Mesenteric fat pad (tissue), 1 donor: ENCODE measurements at places on chromosomes 12 and 14. TPM values are rescaled to one million over a fixed set of nuclear protein-coding genes. Genes with fewer than 3 reads are reported as not detected.
A peak's percentile ranks its signal among the peaks of the same experiment; 100 is the strongest.

DNA sequence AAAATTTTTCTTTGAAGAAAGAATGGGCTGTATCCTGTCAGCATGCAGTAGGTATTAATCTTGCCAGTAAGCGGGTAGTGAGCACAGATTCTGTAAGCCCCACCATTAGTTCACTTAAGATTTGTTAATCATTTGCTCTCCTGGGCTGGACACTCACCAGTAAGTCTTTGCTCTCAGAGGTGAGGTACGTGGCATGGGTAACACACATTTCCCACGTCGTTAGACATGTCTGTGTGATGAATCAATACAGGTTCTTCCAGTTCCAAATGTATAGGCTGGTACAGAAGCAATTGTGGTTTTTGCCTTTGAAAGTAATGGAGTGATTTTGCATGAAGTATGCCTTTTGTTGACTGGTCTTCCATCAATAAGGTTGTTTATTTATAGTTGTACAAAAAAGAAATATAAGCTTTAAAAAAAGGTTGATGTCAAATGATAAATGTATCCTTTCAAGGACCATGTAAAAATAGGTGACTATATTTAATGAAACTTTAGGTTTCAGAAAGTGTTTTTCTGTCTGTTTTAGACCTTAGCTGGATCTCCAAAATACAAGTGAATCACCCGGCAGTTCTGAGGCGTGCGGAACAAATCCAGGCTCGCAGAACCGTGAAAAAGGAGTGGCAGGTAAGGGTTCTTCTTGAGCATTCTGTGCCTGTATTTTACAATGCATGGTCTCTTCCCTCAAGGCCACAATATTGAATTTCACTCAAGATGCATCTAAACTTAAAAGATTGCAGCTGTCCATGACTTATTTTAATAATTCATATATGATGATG, 45.5 kb downstream of the DERA start:
- no peak for DNase-seq

The ZFHX2 gene
- 3.1 TPM for total RNA-seq

The TRIM9 gene
- 1.3 TPM for total RNA-seq

GRCh38 chr12:77940011-77940423, 109.3 kb downstream of the NAV3 start:
- no peak for DNase-seq

DNA sequence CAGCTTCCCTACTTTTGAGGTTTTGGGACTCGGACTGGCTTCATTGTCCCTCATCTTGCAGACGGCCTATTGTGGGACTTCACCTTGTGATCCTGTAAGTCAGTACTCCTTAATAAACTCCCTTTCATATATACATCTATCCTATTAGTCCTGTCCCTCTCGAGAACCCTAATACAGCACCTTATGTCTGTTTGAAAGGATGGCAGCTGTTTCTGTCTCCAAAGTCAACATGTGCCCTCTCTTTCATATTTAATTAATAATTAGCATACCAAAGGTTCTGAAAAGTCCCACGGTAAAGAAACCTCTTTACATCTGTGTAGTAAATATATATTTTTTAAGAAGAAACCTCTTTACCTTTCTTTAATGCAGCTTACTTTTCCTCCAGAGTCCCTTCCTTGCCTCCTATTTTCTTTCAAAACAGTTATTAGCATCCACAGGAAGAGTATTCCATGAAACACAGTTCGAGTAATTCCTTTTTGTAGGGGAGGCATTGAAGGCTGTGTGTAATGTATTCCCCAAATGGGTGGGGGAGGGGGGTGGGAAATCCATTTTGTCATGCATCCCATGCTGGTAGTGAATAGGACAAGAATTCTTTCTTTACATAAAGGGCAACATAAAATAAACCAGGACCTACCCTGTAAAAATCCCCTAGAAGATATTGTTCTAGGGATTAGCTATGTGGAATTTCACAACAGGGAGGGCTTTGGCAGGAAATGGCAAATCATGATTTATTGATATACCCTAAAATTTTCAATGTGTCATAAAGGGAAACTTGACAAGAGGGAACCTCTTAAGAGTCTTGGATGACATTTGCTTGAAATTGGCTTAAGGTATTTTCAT, 241.5 kb downstream of the SUDS3 start:
- DNase-seq, result no peak

- DNase-seq, result no peak
Observed at GRCh38 chr12:115191342-115191741, 507.4 kb upstream of the TBX3 start.

DNA sequence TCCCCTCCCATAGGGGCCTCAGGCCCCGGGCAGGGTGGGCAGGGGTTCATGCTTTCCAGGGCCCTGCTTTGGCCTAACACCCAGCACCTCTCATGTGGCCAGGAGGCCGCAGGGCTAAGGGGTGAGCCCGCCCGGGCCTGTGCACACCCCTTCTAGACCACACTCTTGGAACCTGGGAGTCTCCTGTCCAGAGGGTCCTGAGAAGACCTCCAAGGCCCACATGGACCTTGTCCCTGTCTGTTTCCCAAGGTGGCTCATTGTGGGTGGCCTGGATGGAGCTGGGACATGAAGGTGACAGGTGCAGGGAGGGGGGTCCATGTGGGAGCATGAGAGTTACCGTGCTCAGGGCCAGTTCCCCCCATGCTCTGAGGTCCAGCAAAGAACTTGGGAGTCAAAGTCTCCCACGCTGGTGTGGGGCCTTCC, 11.6 kb downstream of the DLK1 start:
- peak; percentile 81 for DNase-seq

DNA sequence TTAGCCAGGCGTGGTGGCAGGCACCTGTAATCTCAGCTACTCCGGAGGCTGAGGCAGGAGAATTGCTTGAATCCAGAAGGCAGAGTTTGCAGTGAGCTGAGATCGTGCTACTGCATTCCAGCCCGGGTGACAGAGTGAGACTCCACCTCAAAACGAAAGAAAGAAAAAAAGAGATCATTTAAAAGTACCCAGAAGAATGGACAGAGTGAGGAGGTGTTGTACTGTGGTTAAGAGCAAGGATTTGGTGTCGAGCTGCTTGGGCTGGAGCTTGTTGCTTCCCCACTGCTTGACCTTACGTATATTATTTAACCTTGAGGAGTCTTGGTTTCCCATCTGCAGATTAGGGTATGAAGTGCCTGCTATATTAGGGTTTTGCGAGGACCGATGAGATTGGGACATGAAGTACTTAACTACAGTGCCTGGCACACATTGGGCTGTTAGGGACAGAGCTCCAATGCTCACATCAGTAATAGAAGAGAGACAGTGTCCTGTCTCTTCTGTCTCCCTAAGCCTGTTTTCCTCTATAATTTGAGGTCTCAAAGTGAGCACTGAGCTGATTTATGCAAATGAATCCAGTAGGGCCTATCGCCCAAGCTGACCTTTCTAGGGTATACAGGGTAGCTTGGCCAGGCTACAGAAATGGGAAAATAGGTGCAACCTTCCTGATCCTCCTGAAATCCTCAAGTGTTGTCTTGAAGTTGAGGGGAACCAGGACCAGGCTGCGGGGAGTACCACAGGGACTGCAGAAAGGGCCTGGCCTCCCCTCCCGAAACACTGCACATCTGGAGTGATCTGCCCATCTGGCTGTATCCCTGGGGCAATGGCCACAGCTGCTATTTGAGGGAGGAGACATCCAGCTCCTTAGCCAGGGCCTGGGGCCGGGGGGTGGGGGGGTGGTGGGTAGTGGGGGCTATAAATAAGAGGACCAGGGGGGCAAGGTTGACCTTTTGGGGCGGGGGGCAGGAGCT, 8.6 kb upstream of the HDAC7 start:
- no peak for DNase-seq

The OTX2 gene
- not detected for total RNA-seq

- DNase-seq, result no peak
Observed at GRCh38 chr12:68450947-68451260, 118.7 kb upstream of the MDM1 start.

The PTGER2 gene
- 10.9 TPM for total RNA-seq

The TTC7B gene
- total RNA-seq, result 92.3 TPM

- no peak for DNase-seq
Observed at GRCh38 chr14:80135305-80136088, 75.8 kb downstream of the DIO2 start.

The IFNG-AS1 gene
- total RNA-seq, result not detected

- no peak for DNase-seq
Observed at GRCh38 chr12:120230326-120230973, 29.5 kb upstream of the RPLP0 start.

GRCh38 chr14:93276031-93276716, 56.7 kb downstream of the BTBD7 start:
- no peak for DNase-seq

- DNase-seq, result no peak
Observed at GRCh38 chr12:53712059-53712643, 15.1 kb downstream of the CALCOCO1 start.

DNA sequence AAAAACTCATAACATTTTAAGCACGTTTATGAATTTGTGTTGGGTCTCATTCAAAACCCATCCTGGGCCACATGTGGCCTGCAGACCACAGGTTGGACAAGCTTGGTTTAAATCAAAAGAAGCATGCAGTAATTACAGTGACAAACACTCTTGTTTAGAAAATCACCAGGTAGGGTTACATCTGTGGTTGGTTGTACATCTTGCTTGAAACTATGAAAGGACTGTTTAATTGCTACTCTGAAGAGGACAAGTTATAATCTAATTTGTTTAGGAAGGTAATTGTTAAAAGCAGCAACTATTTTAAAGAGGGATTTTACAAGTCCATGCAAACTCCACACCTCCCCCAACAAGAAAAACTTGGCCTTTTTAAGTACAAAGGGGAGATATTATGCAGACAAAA, 4.0 kb downstream of the TRIP11 start:
- DNase-seq, result no peak

DNA sequence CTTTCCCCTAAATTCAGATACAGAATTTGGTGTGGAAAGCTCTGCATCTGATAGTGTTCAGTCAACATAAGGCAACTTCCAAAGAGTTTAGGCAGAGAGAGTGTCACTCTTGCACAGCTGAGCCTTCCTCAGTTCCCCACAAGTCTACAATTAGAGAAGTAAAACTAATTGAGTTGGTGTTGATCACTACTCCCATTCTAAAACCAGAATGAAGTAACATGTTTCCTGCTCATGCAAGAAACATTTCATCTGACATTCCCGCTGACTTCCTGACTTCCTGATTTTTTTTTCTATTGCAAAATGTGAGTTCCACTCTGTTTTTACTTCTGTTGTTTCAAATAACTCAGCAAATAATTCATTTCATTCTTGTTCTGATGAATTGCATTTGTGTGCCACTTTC, 271.0 kb downstream of the ALG10B start:
- no peak for DNase-seq

GRCh38 chr12:89245090-89245489, 107.2 kb downstream of the DUSP6 start:
- DNase-seq, result no peak

The FAM90A1 gene
- total RNA-seq, result 0.48 TPM

- DNase-seq, result no peak
Observed at GRCh38 chr12:86496595-86496994, 240.4 kb upstream of the MGAT4C start.

DNA sequence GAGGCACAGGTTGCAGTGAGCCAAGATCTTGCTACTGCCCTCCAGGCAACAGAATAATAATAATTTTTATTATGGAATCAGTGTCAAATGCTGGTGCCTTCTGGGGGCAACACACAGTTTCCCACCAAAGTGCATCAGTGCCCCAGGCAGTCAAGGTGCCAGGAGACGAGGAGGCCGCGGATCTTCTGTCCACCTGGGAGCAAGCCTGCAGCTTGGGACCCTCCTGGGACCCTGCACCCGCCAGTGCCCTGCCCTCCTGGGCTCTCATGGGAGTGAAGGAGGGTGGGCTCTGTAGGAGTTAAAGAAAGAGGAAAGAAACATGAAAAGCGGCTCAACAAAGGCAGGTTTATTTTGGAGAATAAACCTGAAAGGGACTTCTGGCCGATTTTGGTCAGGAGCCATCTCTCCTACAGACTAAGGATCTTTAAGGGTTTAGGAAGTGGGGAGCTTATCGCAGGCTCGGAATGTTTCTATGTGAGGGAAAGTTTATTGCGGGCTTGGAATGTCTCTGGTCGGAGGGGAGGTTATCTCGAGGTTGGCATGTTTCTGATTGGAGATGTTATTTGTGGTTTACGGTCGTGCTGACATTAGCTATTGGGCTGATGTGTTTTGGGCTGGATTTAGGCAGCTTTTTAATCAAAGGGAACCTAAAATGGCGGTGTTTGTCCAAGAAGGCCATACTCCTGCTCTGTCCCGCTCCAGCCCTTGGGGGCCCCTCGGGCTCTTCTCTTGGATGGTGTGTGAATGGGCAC, 1.1 kb upstream of the ASPG start:
- no peak for DNase-seq

The KCNA1 gene
- 0.19 TPM for total RNA-seq

GRCh38 chr12:81216739-81217138, 138.9 kb downstream of the ACSS3 start:
- DNase-seq, result no peak

The KRT71 gene
- total RNA-seq, result not detected

The FOS gene
- total RNA-seq, result 1,900 TPM

- DNase-seq, result no peak
Observed at GRCh38 chr14:21575661-21576060, 4.2 kb downstream of the OR10G3 start.

GRCh38 chr12:54301428-54302048, 723 bp upstream of the NFE2 start:
- no peak for DNase-seq

DNA sequence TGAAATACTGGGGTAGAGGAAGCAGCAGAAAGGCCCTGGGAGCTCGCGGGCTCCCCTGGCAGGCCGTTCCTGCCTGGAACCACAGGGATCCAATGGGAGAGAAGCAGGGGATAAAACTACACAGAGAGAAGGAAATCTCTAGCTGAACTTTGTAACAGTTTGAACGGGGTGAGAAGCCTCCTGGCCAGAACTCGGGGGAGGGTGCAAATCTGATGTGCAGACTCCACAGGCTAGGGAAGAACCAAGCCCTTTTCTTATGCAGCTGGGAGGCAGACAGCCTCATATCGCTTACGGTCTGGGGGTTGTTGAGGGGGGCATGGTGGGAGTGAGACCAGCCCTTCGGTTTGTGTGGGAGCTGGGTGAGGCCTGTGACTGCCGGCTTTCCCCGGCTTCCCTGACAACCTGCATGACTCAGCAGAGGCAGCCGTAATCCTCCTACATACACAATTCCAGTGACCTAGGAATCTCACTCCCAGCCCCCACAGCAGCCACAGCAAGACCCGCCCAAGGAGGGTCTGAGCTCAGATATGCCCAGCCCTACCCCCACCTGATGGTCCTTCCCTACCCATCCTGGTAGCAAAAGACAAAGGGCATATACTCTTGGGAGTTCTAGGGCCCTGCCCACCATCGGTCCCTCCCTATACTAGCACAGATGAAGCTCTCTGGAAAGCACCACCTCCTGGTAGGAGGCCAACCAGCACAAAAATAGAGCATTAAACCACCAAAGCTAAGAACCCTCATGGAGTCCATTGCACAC, 143.0 kb downstream of the TMTC1 start:
- no peak for DNase-seq

The RNU4-1 gene
- total RNA-seq, result 976 TPM

The TMEM63C gene
- total RNA-seq, result 0.51 TPM

GRCh38 chr12:50806176-50806575, 36.5 kb upstream of the TMPRSS12 start:
- no peak for DNase-seq

- no peak for DNase-seq
Observed at GRCh38 chr12:114479831-114480230, 73.9 kb upstream of the TBX5 start.

GRCh38 chr14:103121121-103121845, 2.0 kb upstream of the TNFAIP2 start:
- no peak for DNase-seq

- DNase-seq, result no peak
Observed at GRCh38 chr12:22656831-22657230, 31.9 kb downstream of the ETNK1 start.
